NCI-H2081 treated with DMSO at 0.1 percent for 48 hours (cell line): ENCODE measurements at places on chromosomes 3 and 15.

- DNase-seq = no peak
Observed at GRCh38 chr3:31408720-31409119, 124.0 kb upstream of the STT3B start.

GRCh38 chr15:72086010-72086697 is 31.8 kb downstream of the MYO9A start:
- DNase-seq = no peak

GRCh38 chr15:81363276-81363675 is 10.7 kb downstream of the TMC3 start:
- no peak for DNase-seq

DNA sequence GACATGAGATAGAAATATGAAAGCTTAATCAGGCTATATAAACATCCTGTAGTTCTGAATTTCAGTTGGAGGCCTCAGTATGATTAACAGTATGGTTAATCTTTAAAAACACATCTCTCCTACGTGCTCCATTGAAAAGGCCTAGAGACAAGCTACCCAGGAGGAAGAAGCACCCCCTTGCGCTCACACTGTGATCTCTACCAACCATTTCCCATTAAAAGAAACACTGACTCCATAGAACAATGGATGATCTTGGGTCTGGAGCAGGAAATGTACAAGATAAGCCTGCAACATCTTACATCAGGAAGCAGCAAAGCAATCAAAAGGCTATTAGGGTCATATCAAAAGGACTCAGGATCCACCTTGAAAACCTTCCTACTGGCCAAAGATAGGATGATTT is 3.4 kb upstream of the EOGT start:
- no peak for DNase-seq

DNA sequence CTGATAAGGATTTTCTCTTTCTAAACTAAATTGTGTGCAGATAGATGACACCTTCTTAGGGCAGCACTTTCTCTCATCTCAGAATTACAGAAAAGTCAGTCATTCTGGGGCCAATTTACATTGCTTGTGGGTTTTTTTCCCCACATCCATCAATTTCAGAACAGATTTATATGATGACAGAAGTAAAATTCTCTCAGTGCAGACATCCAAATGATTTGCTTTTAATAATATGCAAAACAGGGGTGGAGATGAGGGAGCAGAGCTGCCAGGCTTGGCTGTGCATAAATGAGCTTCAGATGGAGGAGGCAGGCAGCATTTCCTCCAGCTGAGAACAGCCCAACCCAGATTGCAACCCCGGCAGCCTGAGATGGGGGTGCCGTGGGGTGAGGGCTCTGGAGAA is 44.0 kb downstream of the EDEM1 start:
- DNase-seq = no peak

- no peak for DNase-seq
Observed at GRCh38 chr3:134081211-134081610, 51.5 kb upstream of the SLCO2A1 start.

GRCh38 chr3:25177041-25177440 is 251.0 kb upstream of the RARB start:
- DNase-seq = no peak

- DNase-seq = no peak
Observed at GRCh38 chr15:97680606-97681220, 279.8 kb upstream of the ARRDC4 start.

DNA sequence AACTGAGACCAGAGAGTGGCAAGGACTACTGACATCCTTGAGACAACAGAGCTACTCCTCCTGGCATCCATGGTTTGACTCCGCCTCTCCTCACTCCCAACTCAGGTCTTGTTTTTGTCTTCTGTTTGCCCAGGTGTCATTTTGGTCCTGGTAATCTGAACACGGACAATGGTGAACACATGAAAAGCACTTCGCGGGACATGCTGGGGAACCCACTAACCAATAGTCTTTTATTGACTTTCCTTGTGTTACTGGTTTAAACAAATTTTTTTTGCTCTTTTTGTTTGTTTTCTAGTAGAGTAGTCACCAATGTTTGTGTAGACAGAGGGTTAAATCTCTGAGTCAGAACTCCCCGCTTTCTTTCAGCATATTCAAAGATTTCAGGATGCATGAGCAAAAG is 38.4 kb downstream of the LARP6 start:
- no peak for DNase-seq

DNA sequence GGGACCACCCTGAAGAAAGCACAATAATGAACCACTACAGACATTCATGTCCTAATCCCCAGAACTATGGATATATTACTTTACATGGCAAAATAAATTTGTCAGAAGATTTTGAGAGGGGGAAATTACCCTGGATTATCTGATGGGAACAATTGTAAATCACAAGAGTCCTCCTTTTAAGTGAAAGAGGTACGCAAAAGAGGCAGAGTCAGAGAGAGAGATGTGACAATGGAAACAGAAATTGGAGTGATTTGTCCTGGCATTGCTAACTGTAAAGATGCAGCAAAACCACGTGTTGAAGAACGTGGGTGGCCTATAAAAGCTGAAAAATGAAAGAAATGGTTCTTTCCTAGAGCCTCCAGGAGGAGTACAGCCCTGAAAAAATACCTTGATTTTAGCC is 1121.4 kb upstream of the ALCAM start:
- DNase-seq = no peak

DNA sequence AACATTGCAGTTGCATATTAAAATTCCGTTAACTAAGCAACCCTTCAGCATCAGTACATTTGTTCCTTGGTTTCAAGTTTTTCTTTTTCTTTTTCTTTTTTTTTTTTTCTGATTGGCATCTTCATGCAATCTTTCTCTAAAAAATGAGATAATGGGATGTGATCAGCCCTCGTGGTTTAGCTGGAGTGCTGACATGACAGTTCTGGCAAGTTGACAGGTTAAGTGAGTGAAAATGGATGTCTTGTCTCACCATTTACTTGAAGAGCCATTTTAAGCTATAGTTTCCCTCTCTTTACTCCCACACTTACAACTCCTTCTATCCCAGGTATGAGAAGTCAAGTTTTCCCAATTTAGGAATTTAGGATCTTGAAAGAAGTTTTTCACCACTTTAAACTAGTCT is 495.2 kb downstream of the ROBO2 start:
- DNase-seq = no peak

GRCh38 chr3:54901906-54902685 is 25.8 kb downstream of the LRTM1 start:
- no peak for DNase-seq
